ENCODE measurements at places on chromosomes 3 and 15.

GRCh38 chr3:151504606-151505005 lies 43.7 kb upstream of the IGSF10 start:
- no peak for DNase-seq

GRCh38 chr3:53581671-53582070 lies 87.3 kb downstream of the CACNA1D start:
- DNase-seq: no peak

DNA sequence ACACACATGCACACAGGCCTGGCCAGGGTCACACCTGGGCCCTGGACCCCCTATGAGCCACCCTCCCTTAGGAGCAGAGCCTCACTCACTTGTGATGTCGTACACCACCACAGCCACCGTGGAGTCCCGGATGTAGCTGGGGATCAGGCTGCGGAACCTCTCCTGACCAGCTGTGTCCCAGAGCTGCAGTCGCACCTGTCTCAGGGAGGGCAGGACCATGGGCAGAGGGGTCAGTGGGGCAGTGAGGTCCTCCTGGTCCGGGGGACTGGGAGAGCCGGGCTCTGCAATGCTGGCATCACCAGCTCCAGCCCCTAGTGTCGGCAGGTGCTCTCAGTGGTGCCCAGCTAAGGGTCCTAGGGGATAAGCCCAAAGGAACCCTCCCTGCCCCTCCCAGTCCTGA lies 35.6 kb downstream of the SRPRB start:
- no peak for DNase-seq

GRCh38 chr3:168655611-168656010 lies 559.9 kb upstream of the GOLIM4 start:
- DNase-seq: no peak
